ENCODE measurements at places on chromosomes 6 and 20.

GRCh38 chr6:14932485-14933182, 313.2 kb upstream of the JARID2 start:
- DNase-seq = no peak

DNA sequence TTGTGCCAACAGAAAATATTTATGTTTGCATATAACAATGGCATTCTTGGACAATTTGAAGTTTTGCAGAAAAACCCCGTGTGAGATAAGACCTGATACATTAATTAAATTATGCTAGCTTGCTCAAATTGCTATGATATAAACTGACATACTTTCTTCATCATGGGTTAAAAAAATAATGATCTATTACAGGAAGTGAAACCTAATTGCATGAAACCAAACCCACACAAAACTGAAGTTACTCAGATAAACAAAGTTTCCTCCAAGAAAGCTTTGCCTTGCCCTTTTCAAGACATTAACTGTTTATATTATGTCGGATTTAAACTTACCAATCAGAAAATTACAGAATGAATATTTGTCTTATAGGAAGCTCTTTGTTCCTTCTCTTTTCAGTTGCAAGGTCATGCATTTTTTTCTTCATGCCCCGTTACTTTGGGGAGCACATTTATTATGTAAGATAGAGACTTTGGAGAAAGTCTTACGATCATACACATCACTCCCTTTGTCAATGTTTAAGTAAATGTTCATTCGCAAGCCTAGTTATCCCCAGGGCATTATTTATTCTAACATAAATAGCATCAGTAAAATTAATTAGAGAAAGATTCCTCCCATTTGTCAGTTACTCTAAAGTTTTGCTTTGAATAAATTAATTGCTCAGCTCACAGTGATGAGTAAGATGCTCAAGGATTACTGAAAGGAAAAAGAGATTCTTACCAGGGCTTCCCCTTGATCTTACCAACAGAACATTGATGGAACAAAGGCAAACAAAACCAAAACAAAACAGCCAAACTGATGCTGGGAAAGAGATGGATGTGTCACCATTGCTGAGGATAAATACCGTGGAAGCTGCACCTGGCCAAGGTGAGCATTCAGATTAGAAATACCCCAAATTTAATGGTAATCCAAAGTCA, 14.8 kb upstream of the TMEM244 start:
- no peak for DNase-seq

DNA sequence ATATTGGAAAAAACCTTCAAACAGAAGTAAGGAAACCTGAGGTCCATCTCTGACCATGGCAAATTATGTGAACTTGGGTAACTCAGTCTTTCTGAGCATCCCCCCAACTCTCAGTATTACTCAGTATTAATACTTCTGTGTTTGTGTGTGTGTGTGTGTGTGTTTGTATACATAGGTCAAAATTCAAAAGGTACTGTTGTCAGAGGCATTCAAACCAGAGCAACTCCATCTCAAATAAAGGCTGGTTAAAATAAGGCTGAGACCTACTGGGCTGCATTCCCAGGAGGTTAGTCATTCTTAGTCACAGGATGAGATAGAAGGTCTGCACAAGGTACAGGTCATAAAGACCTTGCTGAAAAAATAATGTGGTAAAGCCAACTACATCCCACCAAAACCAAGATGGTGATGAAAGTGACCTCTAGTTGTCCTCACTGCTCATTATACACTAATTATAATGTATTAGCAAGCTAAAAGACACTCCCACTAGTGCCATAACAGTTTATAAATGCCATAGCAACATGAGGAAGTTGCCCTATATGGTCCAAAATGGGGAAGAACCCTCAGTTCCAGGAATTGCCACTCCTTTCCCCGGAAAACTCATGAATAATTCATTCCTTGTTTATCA, 33.3 kb upstream of the SLC22A16 start:
- peak; percentile 92 for DNase-seq

DNA sequence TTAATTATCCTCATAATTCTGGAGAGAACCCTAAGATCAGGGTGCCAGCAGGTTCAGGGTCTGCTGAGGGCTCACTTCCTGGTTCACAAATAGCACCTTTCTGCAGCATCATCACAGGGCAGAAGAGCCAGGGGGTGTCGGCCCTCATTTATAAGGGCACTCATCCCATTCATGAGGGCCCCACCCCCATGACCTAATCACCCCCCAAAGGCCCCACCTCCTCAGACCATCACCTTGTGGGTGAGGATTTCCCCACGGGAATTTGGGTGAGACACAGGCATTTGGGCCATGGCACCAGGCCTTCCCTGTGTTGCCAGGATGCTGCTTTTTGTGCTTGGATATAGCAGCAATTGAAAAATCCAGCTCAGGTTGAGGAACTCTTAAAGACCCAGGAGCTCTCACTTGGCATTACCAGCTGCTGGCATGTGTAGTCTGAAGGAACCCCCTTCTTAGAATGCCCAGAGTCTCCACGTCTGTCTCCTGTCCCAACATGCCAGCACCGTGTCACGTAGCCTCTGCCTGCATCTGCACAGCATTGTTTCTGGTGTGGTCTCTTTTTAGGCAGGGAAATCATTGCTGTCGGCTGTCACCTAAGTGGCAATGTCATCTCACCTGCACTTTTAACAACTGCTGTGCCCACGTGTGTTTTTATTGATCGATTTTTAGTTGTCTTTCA, 71.5 kb downstream of the RPP40 start:
- no peak for DNase-seq

DNA sequence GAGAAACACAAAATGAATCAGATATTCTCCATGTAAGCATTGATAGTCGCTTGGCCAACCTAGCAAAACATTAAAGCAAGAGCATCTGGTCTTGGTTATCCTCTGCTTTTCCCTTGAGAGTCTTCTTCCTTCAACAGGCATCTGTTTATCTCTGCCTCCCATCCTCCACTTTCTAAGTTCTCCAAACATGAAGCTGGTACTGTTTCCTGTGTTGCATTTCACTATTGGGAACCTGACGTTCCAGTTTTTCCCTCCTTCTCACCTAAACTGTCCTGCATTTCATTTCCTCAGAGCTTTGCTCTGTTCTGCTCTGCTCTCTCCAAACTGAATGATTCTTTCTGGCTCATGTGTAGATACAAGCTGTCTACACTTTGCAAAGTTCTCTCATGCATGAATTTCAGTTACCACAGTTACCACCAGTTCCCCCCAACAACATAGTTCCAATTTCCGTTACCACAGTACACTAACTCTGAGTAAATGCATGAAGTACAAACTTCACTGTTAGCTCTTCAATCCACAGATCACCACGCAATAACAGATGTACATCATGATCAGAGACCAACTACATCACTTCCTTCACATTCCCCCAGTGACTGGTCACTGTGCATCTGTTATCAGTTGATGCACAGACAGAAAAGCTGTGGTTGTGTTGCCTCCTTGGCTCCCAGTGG, 86.7 kb upstream of the F13A1 start:
- DNase-seq = no peak

- DNase-seq = no peak
Measured at GRCh38 chr6:101110814-101111213, 229.7 kb upstream of the ASCC3 start.

DNA sequence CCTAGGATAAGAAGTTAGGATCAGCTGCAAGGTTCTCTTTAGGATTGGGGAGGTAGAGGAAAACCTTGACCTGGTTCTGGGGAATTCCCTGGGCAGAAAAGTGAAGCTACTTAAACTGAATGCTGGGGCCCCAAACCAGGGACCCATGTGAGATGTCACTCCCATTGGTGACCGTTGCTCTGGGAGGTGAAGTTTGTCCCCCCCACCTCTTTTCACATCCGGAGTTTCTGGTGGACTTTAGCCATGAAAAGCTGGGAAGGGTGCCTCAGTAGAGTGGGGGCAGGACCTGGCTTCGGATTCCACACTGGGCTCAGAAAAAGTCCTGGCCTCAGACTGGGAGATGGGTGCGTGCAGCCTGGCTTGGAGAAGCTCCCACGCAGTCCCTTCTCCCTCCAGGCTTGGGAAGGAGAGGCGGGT, 13.2 kb downstream of the TJAP1 start:
- DNase-seq = no peak

GRCh38 chr6:89951574-89952104, 57.4 kb downstream of the GJA10 start:
- no peak for DNase-seq

DNA sequence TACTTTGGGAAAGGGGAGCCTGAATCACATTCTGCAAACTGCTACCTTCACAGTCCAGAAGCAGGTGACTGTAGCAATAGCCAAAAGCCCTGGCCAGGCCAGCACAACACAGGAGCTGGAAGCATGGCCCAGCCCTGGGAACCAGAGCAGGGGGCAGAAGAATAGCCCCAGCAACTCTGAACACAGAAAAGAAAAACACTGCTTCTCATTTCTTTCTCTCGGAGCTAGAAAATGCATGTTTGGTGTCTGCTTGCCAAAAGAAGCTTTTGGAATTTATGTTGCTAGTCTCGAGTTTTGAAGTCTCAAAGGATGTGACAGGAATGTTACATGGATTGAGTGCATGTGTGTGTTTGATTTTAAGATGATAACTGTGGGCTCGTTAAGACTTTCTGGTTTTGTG, 79.8 kb upstream of the SCAF8 start:
- DNase-seq = no peak

- DNase-seq = peak; percentile 69
Measured at GRCh38 chr20:54133434-54134427, 40.1 kb downstream of the CYP24A1 start.

GRCh38 chr6:112106562-112106961, 19.2 kb downstream of the FAM229B start:
- DNase-seq = no peak

- no peak for DNase-seq
Measured at GRCh38 chr20:41782730-41783406, 164.7 kb upstream of the CHD6 start.

DNA sequence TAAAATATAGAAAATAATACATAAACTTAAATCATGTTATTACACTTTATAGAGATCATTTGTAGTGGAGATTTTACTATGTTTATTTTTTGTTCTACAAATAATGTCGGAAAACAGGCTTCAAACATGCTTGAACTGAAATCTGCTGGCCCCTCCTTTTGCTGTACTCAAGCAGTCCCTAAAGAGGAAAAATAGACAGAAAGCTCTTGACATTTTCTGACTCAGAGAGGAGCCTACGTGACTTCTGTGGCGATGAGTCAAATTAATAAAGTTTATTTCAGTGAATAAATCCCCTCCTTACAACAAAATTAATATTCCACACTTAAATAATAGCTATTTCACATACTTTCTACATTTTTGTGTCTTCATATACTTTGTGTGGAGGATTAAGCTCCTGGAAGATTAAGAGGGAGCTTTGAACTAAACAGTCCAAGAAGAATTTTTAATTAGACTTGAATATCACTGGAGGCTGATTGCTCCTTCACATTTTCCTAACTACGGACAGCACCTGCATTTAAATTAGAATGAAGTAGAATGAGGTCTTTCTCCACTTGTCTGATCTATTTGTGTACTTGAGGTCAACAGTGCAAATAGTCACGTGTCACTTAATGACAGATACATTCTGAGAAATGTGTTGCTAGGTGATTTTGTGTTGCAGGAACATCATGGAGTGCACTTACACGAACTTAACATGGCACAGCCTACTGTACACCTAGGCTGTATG, 1.7 kb upstream of the TREM1 start:
- DNase-seq = no peak

GRCh38 chr20:58747211-58747610, 54.6 kb downstream of the NPEPL1 start:
- DNase-seq = no peak

DNA sequence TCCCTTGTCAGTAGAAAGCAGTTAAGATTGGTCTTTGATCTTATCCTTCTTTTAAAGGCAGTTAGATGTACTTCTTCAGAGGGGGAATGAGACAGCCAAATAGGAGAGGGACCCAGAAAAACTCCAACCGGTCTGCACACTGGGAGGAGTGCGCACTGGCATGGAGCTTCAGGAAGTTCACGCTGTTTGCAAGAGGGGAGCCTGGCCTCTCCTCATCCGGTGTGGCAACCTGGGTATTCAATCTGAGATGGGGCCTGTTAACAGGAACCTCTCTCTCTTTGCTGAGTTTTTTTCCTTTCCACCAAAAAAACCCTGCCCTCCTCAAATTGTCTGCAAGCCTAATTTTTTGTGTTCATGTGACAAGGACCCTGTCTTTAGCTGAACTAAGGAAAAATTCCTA, 162.5 kb upstream of the OLIG3 start:
- no peak for DNase-seq

DNA sequence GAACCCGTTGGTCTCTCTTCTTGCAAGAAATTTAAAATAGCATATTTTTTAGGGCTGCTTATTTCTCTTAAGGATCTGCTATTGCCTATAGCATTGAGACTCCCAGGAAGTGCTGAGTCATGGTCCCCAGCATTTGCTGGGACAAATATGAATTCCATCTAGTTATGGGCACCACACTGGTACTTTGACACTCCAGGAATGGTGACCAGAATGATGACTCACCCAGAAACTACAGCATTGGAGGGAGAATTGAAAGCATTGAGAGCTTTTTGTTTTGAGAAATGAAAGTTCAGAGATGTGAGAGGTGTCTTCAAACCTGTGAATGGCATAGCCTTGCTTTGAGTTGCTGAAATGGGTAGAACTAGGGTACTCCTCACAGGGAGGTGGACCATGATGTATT, 699.7 kb downstream of the DHX35 start:
- peak; percentile 66 for DNase-seq

- DNase-seq = no peak
Measured at GRCh38 chr6:129120856-129121638, 238.1 kb downstream of the LAMA2 start.

- no peak for DNase-seq
Measured at GRCh38 chr6:137876547-137876946, 9.5 kb downstream of the TNFAIP3 start.

DNA sequence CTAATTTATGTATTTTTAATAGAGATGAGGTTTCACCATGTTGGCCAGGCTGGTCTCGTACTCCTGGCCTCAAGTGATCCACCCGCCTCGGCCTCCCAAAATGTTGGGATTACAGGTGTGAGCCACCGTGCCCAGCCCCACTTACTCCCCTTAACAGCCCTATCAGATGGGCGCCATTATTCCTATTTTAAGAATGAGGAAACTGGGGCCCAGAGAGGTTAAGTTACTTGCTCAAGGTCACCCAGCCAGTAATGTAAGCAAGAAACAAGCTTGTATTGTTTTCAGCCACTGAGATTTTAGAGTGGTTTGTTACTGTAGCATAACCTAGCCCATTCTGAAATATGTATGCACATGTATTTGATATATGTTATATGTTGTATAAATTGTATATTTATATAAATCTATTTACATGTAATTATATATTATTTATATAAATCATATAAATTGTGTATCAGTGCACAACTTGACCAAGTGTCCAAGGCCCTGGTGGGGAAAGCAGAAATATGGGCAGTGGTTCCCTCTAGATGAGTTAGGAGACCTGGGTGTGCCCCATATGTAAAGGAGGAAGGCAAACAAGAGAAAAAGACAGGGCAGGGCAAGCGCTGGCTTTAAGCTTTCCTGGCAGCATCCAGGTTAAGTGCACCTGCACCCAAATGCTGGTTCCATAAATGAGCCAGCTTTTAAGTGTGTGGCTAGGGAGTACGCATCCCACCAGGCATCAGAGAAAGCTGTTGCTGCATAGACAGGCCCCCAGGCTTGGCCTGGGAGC, 1.2 kb upstream of the GUCA1A start:
- DNase-seq = no peak
